ENCODE measurements at places on chromosomes 2 and 18. TPM values are rescaled to one million over a fixed set of nuclear protein-coding genes. Genes with fewer than 3 reads are reported as not detected.

RGPD3 gene
- 2.2 TPM for total RNA-seq

RBKS gene
- total RNA-seq, result 1.8 TPM

MYCN gene
- 0.71 TPM for total RNA-seq

TUBA3E gene
- total RNA-seq, result not detected

DNA sequence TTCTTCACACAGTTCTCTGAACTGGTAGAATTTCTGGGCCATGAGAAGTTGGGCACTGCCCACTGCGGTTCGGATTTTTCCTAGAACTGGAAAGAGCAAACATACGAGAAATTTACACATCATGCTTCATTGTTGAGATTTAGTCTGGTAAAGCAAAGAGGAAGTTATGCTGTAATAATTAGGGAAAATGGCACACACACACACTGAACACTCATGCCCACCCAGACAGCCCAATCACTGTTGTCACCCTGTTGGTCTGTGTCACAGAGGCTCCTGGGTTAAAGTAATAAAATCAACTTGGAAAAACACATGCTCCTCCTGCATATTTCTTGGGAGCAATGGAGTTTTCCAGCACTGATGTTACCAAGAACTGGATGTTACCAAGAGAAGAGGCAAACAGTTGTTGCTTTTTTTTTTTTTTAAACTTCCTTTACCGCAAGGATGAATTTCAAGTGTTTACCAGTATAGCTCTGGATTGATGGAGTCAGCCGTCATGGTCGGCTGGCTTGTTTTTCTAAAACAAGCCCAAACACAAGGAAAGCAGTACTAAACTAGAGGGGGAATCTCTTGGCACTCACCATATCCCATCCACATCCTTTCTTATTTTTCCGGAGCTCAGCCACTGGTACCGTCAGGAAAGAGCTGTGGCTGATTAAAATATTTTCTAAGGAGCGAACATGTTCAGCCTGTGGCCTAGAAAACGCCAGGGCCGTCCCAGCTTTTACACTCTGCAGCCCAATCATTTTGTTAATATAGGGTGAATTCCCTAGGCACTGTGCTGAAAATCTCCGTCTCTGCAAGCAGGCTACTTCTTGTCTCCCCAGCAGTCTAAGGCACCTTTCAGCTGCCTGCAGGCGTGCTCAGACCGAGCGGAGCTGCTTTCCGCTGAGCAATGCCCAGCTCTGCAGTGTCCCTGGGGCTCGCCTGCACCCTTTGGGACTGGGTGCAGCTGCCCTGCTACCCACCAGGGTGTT lies 58.9 kb downstream of the TGIF1 start:
- DNase-seq, result no peak

- DNase-seq, result no peak
These were observed 89.4 kb downstream of the TMEM131 start for GRCh38 chr2:97906307-97906706.

- no peak for DNase-seq
These were observed 466.0 kb downstream of the NR4A2 start for GRCh38 chr2:155866477-155866876.

DNA sequence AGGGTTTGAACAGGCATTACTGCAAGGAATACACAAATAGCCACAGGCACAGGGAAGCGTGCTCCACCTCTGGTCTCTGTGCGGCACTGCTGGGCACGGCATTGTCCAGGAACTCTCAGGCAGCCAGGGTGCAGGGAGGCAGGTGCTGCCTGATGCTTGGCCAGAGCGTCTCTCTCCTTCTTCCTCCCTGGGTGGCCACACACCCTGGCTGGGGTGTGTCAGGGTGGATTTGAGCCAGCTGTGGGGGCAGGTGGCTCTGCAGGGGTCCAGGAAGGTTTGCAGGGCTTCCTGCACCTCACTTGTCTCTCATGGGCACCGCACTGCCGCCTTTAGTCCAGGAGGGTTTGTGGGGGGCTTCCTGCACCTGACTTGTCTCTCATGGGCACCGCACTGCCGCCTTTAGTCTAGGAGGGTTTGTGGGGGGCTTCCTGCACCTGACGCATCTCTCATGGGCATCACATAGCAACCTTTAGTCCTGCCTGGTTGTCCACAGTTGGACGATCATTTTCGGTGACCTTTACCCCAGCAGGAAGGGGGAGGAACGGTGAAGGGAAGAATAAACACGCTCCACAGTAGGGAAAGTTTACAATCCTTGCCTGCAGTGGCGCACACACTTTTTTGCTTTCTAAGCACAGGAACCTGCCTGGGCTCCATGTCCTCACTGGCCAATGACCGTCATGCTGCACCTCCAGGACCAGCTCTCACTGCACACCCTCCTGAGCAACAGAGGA lies 332.9 kb downstream of the EIPR1 start:
- DNase-seq, result no peak
